ENCODE measurements at places on chromosomes 5 and 9.

- no peak for DNase-seq
Observed at GRCh38 chr9:32706725-32707100, 71.2 kb upstream of the TAF1L start.

- DNase-seq: no peak
Observed at GRCh38 chr9:3507395-3508077, 18.3 kb downstream of the RFX3 start.

GRCh38 chr9:77305622-77306400 lies 128.5 kb downstream of the VPS13A start:
- DNase-seq: no peak

GRCh38 chr5:139636975-139637408 lies 11.2 kb upstream of the CXXC5 start:
- DNase-seq: no peak

- DNase-seq: no peak
Observed at GRCh38 chr9:126412905-126413304, 86.3 kb downstream of the MVB12B start.

DNA sequence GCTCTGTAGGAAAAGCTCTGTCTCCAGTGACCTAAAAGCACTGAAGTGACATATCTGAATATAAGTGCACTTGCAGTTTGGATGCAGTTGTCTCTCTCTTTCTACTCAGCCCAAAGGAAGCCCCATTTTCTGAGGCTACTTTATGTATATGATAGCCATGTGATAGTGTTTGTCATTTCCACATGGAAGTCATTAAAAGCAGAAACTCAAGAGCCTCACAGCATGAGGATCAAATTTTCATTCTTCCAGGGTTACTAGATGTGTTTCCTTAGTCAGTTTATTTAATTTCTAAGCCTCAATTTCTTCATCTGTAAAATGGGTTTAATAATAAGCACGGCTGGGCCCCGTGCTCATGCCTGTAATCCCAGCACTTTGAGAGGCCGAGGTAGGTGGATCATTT lies 36.7 kb downstream of the RNF44 start:
- no peak for DNase-seq

DNA sequence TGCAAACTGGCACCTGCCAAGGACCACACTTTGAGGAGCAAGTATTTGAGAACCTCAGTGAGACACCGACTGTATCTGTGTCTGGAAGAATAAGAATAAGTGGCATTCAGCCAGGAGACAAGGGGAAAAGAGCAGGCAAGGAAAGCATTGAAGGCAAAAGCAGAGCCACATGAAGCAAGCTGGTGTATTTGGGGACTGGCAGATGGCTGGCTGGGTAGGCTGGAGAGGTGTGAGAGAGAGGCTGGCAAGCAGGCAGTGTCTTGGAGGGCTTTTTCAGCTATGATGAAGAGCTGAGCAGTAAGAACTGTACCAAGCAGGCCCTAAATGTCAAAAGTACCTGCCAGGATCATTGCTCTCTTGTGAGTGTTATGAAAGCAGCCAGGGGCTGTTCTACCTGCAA lies 14.1 kb upstream of the C5orf58 start:
- no peak for DNase-seq

- DNase-seq: no peak
Observed at GRCh38 chr5:74665816-74666215, 19.2 kb upstream of the HEXB start.

DNA sequence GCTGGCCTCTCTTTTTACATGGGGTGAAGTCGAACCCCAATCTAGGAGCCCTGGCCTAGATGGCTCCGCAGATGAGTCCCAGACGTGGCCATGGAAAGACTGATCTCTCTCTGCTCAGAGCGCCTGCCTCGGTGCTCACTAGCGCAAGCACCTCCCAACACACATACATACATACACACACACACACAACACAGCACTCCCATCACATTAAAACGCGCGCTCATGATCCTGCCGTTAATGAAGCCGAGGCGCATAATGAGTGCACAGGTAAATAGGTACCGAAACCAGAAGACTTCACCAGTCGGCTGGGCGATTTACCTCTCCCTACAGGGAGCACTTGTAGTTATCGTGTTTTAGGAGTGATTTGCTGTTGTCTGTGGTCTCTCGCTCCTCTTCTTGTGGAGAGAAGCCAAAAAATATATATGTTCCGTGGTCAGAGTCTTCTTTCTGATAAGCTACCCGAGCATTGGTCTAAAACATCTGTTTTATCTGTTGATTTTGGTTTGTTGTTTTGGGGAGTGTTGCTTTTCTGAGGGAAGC lies 207.7 kb downstream of the MEF2C start:
- DNase-seq: no peak

GRCh38 chr5:96117771-96118651 lies 156.4 kb upstream of the ELL2 start:
- no peak for DNase-seq

DNA sequence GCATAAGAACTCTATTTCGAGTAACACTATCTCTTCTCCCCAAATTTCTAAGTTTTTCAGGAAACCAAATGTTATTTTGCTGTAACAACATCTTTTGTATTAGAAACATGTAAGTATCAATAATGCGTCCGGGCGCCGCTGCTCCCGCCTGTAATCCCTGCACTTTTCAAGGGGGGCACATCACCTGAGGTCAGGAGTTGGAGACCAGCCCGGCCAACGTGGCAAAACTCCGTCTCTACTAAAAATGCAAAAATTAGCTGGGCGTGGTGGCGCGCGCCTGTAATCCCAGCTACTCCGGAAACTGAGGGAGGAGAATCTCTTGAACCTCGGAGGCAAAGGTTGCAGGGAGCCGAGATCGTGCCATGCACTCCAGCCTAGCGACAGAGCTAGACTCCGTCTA lies 881.1 kb upstream of the NUDT12 start:
- DNase-seq: no peak

DNA sequence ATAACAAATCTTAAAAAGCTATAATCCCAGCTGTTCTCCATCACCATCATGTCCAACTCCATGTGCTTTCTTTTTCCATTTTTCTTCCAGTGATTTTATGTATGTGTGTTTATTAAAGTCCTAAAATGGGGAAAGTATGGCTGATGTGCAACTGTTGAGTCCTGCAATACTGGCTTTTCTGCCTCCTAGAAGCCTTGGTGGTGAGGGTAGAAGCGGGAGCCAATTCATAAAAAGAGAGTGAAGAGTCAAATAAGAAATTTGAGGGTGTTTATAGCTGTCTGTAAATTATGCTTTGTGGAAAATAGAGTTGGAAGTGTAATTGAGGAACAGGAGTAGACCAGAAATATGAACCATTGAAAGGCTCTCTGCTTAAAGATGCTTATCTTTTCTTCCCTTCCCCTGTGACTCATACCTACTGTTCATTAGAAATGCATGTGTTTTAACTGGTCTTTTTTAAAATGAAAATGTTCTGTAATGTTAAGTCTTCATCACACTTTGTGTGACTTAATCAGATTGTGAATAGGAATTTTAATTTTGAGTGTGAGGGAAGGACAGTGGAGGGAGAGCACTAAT lies 80.1 kb downstream of the ZCCHC7 start:
- peak; percentile 36 for DNase-seq

Measured in HFF-Myc (cell line).